Testis (tissue), 5 donors: ENCODE measurements at places on chromosomes 7 and 10. TPM values are rescaled to one million over a fixed set of nuclear protein-coding genes. Genes with fewer than 3 reads are reported as not detected.

The MKRN1 gene
- 158 TPM for total RNA-seq

The IGF2BP3 gene
- 36.0 TPM for total RNA-seq

GRCh38 chr10:72687035-72687434 is 4.9 kb upstream of the MCU start:
- H3K27ac ChIP-seq: no peak overlapping the region
- DNase-seq: no peak
- no peaks in the 10 kb centered on the region for H3K36me3 ChIP-seq
- H3K4me3 ChIP-seq: no peak overlapping the region

DNA sequence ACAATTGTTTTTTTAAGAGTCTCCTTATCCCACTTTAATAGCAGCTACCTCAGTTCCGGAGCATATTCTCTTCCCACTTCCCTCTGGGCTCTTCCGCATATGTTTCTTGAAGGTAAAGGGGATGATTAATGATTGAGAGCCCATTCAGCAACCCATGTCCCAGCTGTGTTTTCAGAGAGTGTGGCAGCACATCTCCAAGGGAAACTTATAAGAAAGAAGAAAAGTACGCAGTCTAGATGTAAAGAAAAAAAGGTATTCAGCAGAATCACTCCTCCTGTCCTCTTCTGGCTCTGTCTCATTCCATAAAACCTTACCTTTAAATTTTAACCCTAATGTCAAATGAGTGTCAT is 9.7 kb upstream of the ANKRD7 start:
- no peaks in the 10 kb centered on the region for H3K36me3 ChIP-seq
- DNase-seq: no peak
- peaks cover 11% of the 10 kb centered on the region for H3K4me1 ChIP-seq
- peak overlapping the region; percentile 61 for H3K4me3 ChIP-seq
- peak overlapping the region; percentile 77 for H3K27ac ChIP-seq

GRCh38 chr7:155259866-155260497 is 37.7 kb upstream of the INSIG1 start:
- no peaks in the 10 kb centered on the region for H3K36me3 ChIP-seq
- peaks cover 22% of the 10 kb centered on the region for H3K4me1 ChIP-seq
- no peak overlapping the region for H3K4me3 ChIP-seq
- DNase-seq: no peak
- no peaks in the 10 kb centered on the region for H3K27me3 ChIP-seq

GRCh38 chr10:124041675-124042445 is 51.5 kb downstream of the CHST15 start:
- no peaks in the 10 kb centered on the region for H3K36me3 ChIP-seq
- peaks cover 6% of the 10 kb centered on the region for H3K4me1 ChIP-seq

- H3K4me1 ChIP-seq: no peaks in the 10 kb centered on the region
- no peak overlapping the region for H3K4me3 ChIP-seq
- DNase-seq: no peak
Observed at GRCh38 chr7:101401390-101402080, 38.9 kb downstream of the COL26A1 start.

DNA sequence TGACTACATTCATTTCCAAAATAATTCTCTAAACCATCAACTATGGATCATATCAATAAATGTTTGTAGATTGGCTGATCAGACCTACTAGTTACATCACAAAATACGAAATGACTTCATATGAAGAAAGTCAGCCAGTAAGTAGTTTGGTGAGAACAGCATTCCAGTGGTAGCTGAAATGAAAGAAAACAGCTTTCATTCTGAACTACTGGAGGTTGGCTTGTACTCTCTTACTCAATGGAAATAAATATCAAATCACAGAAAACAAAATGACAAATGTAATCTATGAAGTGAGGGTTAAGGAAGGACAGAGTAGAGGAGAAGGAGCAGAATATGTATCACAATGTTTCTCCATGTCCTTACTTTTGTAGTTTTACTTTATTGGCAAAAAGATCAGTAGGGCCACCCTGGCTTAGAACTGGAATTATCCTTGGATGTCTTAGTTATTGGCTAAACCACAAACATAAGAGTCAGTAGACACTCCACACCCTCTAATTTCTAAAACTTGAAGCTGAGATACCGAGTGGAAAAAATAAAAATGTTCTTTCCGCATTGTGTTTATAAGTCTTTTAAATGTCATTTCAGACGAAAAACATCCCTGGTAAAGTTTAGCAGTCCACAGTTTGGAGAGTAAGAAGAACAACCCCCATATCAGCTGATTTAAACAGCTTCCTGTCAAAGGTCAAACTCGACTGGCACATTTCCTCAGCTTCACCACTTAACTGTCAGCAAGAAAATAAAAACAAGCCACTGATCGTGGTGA is 74.0 kb upstream of the DGKI start:
- H3K27ac ChIP-seq: no peak overlapping the region
- H3K36me3 ChIP-seq: no peaks in the 10 kb centered on the region
- no peaks in the 10 kb centered on the region for H3K4me1 ChIP-seq
- H3K27me3 ChIP-seq: no peaks in the 10 kb centered on the region
- no peak for DNase-seq

GRCh38 chr10:52437205-52437646 is 123.1 kb downstream of the DKK1 start:
- H3K36me3 ChIP-seq: no peaks in the 10 kb centered on the region
- DNase-seq: no peak
- H3K4me3 ChIP-seq: no peak overlapping the region
- no peak overlapping the region for H3K27ac ChIP-seq

GRCh38 chr7:91661727-91662126 is 218.8 kb downstream of the MTERF1 start:
- H3K4me1 ChIP-seq: no peaks in the 10 kb centered on the region
- DNase-seq: no peak
- no peaks in the 10 kb centered on the region for H3K27me3 ChIP-seq
- H3K4me3 ChIP-seq: no peak overlapping the region
- H3K36me3 ChIP-seq: no peaks in the 10 kb centered on the region
- H3K27ac ChIP-seq: no peak overlapping the region
